NCI-H2081 treated with DMSO at 0.1 percent for 48 hours (cell line): ENCODE measurements at places on chromosomes 3 and 15.

DNA sequence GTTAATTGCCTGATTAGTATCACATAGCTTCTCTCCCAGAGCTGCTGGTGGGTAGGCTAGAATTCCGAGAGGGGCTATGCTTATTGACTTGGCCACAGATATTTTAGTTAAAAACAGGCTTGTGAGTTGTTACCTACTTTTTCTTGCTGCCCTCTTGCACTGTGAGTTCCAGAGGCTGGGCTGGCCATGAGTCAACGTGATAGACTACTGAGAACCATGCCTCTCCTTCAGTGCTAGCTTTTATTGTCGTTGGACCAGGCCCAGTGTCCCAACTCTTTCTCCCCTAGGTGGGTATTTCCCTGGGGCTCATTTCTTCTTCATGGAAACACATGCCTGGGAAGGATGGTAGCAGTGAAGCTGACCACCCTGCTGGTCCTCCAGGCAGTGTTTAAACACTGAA, 20.4 kb upstream of the PCOLCE2 start:
- DNase-seq = no peak

DNA sequence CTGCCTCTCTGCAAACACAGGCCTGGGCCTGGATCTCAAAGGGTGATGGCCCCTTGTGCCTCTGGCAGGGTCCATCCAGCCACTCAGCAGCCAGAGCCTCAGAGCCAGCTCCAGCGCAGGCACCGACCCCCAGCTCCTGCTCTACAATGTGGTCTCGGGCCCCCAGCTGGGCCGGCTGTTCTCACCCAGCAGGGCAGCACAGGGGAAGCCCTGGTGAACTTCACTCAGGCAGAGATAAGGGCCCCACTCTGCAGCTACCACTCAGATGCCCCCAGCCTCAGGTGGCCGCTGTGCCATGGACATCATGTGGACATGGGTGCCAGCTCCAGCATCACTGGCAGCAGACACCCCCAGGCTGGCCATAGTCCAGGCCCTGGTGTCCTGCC, 173.1 kb downstream of the TBC1D2B start:
- no peak for DNase-seq

DNA sequence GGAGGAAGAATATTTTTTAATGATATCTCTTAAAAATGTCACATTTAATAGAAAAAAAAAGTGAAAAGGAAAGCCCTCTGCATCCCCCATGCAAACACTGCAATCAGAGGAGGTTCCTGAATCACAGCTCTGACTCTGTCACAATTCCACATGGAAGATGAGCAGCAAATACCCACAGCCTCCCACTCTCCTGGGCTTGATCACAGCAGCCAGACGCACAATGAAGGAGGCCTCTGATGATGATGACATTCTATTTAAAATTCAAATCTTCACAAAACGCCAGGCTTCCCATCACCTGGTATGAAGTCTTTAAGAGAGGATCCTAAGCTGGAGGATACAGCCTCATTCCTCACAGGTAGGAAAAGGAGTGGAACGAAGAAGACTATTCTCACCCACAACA, 9.1 kb upstream of the DIS3L start:
- no peak for DNase-seq

DNA sequence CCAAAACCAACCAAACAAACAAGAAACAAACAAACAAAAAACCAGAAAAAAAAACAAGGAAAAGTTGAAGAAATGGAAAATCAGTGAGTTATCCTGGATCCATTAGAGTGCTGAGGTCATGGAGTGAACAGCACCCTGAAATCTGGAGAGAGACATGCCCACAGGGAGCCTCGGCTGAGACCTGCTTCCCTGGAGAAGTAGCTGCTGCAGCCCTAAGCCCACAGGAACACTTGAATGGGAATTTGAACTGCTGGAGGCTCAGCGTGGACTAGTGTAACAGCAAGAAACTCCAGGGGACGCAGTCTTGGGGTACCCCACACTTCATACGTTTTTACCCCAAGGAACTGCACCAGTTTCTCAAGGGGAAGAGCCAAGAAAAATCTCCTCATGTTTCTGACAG, 144.1 kb upstream of the UBE3A start:
- no peak for DNase-seq

- DNase-seq = no peak
These were observed 10.1 kb upstream of the FSTL1 start for GRCh38 chr3:120460862-120461261.

GRCh38 chr15:47514200-47514652, 203.1 kb upstream of the SEMA6D start:
- DNase-seq = no peak

DNA sequence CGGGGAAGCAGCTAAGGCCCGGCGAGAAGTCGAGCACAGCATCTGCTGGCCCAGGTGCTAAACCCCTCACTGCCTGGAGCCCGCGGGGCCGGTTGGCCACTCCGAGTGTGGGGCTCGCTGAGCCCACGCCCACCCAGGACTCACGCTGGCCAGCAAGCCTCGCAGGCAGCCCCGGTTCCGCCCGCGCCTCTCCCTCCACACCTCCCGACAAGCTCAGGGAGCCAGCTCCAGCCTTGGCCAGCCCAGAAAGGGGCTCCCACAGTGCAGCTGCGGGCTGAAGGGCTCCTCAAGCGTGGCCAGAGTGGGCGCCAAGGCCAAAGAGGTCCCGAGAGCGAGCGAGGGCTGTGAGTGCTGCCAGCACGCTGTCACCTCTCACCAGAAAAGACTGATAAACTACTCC, 8.9 kb upstream of the GABRB3 start:
- no peak for DNase-seq

DNA sequence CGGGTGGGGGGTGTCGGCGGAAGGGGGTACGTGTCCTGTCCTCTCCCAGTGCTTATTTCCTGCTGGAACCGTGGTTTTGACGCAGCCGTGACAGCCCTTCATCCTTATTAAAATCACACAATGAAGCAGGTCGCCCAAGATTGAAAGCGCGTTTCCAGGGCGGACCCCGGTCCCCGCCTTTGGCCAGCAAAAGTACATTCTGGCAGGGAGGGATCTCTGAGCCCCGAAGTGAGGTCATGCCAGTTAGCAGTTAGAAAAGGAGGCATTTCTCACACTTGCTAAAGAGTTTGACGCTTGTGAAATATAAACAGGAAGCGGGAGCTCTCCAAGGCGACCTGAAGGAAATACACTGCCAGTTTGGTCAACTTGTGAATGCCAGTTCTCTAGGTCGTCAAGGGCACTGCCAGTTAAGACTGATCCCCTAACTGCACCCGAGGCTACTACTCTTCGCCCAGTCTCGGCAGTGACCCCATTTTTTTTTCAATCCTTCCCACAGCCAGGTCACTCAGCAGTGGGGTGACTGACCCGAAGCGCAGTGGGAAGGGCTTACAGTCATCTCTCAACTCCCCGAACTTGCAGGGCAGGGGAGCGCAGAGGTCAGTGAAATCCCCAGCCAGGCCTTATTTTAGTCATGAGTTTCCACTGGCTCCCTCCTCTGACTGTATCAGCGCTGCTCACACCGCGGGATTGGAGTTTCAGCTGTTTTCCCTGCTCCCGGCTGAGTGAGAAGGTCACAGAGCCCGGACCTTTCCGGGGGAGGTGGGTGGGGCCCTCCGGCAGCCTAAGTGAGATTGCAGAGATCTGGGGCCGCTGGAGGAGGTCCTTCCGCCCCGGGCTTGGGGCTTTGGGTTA, 2.0 kb upstream of the BHLHE40 start:
- no peak for DNase-seq

DNA sequence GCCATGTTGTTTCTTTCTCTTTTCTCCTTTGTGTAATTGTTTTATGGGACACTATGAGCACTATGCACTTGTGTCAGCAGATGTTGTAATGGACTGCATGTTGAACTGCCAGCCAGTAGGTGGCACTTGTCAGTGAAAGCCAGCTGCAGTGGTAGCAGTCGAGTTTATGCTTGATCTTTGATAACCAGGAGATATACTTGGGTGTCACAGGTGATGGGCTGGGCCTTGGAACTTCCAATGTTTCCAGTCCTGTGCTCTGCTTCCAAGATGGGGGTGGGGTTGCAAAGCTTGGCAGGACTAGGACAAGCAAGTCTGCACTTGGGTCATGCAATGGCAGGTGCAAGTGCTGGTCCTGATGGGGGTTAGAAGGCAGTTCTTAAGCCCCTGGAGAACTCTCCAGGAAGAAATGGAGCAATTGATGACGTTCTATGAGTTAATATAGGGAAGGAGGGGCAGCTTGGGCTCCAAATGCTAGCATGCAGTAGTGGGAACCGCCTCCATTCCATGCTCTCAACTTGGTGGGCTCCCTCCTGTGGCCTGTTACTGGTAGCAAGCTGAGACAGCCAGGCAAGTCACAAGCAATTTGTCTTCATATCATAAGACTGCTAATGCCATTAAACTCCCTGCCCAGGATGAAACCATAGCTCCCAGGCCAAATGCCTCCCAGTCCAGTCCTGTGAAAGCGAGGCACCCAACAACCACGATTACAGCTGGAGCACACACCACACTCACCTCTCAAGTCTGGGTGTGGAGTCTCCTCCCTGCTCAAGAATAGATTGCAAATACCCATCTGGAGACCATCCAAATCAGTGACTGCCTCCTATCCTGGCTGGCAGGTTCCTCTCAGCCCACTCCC, 287.2 kb downstream of the CGGBP1 start:
- no peak for DNase-seq

GRCh38 chr15:24621630-24622215, 53.9 kb upstream of the NPAP1 start:
- DNase-seq = no peak

- DNase-seq = no peak
These were observed 62.5 kb downstream of the MYO5A start for GRCh38 chr15:52466134-52466701.

DNA sequence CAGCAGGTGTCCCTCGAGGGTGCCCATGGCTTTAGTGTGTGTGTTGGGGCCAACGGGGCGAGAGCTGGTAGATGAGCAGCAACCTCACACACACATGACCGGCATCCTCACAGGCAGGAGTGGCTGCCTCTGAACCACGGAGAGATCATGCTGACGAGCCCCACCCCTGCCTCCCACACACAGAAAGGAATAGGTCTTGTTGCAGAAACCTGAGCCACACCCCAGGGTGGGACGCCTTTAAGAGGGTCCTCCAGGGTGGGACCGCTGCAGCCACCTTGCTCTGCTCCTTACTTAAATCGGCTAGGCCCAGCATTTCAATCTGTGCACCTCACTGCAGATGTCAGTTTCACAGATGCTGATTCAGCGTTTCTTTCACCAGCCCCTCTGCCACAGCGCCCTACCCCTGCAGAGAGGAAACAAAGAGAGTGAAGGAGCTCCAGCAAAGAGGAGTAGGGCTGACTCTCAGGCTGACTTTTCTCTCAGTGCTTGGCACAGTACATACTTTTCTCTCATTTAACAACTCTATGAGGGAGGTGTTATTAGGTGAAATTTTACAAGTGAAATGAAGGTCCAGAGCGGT, 61.2 kb upstream of the EPHB3 start:
- no peak for DNase-seq

- no peak for DNase-seq
These were observed 440.9 kb downstream of the RBMS3 start for GRCh38 chr3:29721789-29722188.

- no peak for DNase-seq
These were observed 204.3 kb upstream of the SLC2A2 start for GRCh38 chr3:171230865-171231264.

DNA sequence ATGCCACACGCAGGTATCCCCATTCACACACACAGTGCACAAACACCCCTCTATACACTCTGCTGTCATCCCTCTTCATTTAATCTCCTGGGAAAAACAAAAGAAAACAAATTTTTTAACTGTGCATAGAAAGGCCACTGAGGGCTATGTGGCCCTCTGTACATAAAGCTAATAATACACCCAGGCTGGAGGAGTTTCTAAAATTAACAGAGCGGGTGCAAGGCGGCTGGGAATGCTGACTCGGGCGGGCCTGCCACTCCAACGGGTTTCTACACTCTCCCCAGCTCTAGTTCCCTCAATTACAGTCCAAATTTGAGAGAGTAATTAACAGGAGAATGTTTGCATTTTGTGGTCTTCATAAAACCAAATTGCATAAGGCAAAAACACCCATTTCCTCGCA, 23.1 kb downstream of the HCN4 start:
- peak; percentile 95 for DNase-seq

DNA sequence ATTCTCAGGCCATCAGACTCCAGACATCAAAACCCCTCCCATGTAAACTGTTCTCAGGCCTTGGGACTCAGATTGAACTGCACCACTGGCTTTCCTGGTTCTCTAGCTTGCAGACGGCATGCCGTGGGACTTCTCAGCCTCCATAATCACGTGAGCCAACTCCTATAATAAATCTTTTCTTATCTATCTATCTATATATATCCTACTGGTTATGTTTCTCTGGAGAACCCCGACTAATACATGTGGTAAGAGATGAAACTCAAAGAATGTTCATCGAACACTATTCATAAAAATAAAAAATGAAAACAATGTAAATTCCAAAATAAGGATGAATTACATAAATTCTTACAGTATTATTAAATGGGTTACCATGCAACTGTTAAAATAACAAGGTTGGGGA, 84.5 kb upstream of the NTRK3 start:
- DNase-seq = no peak

- no peak for DNase-seq
These were observed 33.3 kb downstream of the DET1 start for GRCh38 chr15:88513195-88513594.

- DNase-seq = no peak
These were observed 14.6 kb downstream of the CTDSPL start for GRCh38 chr3:37876279-37876678.

- no peak for DNase-seq
These were observed 25.8 kb downstream of the USP4 start for GRCh38 chr3:49313896-49314688.

GRCh38 chr3:52967398-52967797, 70.0 kb upstream of the STIMATE start:
- DNase-seq = no peak

- no peak for DNase-seq
These were observed 39.9 kb downstream of the CLSTN2 start for GRCh38 chr3:139974809-139975425.

DNA sequence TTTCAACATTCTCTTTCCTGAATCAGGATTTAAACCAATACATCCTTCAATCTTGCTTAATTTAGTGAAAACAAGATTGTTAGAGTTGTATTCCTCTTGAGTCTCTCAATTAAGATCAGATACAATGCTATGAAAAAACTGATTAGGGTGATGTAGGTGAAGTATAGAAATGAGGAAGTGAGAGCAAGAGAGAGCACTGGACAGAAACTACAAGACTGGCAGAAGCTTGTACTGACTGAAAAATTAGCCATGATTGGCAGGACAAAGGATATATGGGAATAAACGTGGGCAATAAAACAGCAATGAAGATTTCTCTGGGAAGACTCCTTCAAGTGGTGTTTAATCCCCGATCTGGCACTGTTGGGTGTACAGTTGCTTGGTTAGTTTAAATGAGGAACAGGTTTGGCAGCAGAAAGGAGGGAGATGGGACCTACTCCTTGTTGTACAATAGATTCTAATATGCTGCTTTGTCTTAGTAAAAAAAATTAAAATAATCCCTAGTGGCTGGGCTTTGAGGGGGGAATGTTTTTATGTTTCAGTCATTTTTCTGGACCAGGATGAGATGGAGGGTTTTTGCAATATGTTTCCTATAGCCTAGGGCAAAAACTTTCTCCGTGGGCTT, 252.7 kb downstream of the SLC9A9 start:
- DNase-seq = no peak

GRCh38 chr15:79315623-79316328, 4.9 kb downstream of the TMED3 start:
- DNase-seq = no peak
